ENCODE measurements at places on chromosomes 4 and X.

- no peak for DNase-seq
These were observed 4.0 kb downstream of the JAKMIP1 start for GRCh38 chr4:6196324-6196723.

GRCh38 chrX:52990848-52991247, 32.5 kb upstream of the FAM156A start:
- DNase-seq, result no peak

- DNase-seq, result no peak
These were observed 143.0 kb upstream of the MAOA start for GRCh38 chrX:43513085-43513484.

- no peak for DNase-seq
These were observed 47.5 kb upstream of the SCRG1 start for GRCh38 chr4:173446416-173446815.

DNA sequence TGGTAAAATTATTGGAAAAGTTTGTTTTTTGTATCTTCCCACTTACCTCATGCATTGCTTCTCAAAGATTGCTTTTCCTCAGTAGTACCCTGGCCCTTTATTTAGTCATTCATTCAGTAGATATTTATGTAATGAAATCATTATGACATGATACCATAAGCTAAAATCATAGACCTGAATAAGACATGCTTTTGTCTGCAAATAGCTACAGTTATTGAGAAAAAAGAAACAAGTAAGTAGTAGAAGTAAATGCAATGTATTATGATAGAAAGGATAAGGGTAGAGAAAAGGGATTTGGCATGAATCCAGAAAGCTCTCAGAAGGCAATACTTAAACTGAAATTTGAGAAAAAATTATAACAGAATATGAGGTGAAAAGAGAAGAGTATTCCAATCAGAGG, 352.5 kb downstream of the GPM6A start:
- no peak for DNase-seq

- no peak for DNase-seq
These were observed 12.2 kb upstream of the RBPJ start for GRCh38 chr4:26308568-26308967.

Measured in HFF-Myc (cell line).